ENCODE measurements at places on chromosomes 7 and 10.

- no peak for DNase-seq
These were observed 31.3 kb upstream of the LOXL4 start for GRCh38 chr10:98299341-98299740.

DNA sequence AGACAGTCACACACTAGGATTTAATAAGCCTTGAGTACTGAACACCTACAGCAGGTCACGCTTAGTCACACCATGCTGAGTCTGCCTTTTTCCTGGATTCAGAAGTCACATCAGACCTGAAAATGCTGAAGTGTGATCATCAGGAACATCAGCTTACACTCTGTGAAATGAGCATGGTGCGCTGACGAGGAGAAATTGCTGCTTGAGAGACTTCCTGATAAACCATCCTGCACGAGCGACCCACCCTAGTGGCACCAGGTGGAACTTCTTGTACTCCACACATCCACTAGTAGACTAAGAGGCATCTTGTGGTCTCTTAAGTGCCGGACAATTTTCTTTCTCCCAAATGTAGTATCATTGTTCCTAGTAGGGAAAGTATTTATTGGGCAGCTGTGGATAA is 51.8 kb upstream of the MRLN start:
- DNase-seq = no peak

DNA sequence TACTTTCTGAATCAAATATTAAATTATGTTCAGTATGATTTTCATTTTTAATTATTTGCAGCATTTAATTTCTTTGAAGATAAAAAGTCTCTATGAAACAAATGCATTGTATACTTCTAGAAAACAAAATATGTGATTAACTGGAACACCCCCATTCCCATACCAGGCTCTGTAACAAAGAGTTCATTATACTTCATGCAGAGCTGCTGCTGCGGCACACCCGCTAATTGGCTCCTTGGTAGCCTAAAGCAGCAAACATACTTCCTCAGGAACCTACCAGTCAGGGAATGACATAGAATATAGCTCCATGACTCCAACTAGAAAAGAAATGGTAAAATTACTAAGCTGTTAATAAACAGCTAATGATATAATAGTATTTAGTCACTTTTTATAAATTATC is 19.3 kb downstream of the RAB11FIP2 start:
- no peak for DNase-seq

GRCh38 chr10:132796846-132797245 is 10.9 kb upstream of the NKX6-2 start:
- DNase-seq = no peak

DNA sequence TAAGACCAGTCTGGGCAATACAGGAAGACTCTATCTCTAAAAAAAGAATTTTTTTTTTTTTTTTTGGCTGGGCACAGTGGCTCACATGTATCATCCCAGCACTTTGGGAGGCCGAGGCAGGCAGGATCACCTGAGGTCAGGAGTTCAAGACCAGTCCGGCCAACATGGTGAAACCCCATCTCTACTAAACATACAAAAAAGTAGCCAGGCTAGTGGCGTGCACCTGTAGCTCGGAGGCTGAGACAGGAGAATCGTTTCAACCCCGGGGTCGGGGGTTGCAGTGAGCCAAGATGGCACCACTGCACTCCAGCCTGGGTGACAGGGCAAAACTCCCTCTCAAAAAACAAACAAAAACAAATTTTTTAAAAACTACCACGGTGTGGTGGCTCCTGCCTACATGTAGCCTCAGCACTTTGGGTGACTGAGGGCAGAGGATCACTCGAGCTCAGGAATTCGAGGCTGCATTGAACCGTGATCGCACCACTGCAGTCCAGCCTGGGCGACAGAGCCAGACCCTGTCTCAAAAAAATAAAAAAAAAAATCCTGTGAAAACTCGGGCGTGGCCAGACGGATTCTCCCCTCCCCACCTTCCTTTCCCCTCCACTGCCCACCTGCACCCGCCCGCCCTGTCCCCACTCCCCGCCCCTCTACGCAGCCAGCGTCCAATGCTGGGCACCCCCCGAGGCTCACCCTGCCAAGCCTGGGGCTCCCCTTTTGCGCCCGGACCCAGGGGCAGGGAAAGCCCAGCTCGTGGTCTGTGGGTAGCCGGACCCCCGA is 745 bp upstream of the ORAI2 start:
- DNase-seq = no peak

- DNase-seq = peak; percentile 54
These were observed 98.6 kb downstream of the MYOF start for GRCh38 chr10:93383562-93383981.

DNA sequence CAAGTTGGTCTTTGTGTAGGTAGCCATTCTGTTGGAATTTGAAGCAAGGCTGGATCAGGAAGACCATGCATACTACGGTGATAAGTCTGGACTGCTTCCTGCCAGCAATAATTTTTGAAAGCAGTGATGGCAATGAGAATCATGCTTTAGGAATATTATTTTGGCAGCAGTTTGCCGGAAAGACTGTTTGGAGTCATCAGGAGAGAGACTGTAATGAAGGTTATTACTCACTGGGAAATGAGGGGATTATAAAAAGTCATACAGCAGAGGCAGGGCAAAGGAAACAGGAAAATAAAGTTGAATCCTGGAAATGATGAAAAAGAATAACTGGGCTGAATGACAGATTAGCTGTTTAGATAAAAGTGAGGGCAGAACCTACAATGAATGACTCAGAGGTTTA is 1136.8 kb upstream of the AUTS2 start:
- DNase-seq = no peak

GRCh38 chr10:97119058-97119745 is 66.6 kb downstream of the SLIT1 start:
- DNase-seq = no peak

- no peak for DNase-seq
These were observed 1.3 kb downstream of the ABCB1 start for GRCh38 chr7:87599336-87599735.

DNA sequence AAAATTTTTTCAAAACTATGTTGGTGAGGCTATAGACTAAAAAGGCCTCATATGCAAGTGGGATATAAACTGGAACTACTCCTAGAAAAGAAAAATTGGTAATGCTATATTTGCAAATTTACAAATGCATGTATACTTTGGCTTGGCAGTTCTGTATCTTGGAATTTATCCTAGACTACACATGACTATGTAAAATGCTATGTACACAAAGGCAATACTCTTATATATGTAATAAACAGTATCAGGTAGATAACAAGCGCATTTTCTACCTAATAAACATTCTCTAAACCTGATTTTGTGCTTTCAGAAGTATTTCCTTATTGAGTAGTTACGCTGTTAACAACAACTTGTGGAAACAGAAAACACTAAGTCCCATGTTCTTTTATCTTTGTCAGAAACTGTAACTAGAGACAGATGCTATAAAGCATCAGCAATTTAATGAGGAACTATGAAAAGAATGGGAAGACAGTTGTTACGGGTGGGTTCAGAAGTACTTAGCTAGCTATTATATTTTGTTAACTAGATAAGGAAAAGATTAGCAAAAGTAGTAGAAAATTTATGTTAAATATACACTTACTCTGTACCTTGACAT is 107.8 kb downstream of the ARHGAP12 start:
- DNase-seq = no peak

GRCh38 chr7:79927116-79927515 is 207.5 kb upstream of the GNAI1 start:
- DNase-seq = no peak

- no peak for DNase-seq
These were observed 5.3 kb downstream of the VAX1 start for GRCh38 chr10:117132751-117133231.

GRCh38 chr7:91250706-91251105 is 13.5 kb upstream of the FZD1 start:
- no peak for DNase-seq

DNA sequence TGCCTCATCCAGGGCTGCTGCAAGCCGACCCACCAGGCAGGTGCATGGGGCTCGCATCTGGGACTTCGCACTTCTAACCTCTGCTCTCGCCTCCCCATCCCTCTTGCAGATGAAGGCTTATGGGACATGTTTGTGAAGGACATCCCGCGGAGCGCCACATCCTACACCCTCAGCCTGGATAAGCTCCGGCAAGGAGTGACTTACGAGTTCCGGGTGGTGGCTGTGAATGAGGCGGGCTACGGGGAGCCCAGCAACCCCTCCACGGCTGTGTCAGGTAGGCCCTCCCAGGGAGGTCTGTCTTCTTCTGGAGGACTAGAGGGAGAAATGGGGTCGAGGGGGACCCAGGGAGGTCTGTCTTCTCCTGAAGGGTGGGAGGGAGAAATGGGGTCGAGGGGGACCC is 448.9 kb upstream of the FOXK1 start:
- DNase-seq = no peak

DNA sequence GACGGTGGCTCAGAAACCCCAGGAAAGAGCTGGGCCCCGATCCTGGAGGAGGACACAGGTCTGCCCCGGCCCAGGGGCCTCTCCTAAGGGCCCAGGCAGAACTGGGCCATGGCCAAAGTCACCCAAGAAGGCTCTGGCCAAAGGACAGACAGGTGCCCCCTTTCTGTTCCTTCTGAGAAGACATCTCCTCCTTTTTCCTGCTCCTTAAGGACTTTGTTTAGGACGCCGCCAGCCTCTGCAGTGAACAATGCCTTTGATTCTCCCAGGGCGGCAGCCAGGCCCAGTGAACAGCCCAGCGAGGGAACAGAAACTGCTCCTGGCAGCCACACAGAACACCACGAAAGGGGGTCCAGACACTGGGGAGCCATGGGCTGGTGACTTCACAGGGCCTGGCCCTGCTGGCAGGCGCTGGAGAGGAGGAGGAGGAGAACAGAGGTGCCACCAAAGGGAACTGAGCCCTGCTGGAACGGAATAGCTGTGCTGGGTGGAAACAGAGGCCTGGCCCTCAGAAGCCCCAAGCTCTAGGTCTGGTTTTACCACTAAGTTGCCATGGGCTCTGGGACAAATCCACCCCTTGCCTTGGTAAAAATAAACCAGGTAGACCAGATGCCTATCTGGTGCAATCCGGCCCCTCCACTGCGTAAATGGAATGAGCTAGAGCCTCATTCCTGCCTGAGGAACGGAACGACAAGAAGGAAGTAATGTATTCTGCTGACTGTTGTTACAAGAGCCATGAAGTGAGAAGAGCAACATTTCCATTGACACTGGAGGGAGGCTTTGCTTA is 163.3 kb upstream of the RHEB start:
- DNase-seq = no peak

DNA sequence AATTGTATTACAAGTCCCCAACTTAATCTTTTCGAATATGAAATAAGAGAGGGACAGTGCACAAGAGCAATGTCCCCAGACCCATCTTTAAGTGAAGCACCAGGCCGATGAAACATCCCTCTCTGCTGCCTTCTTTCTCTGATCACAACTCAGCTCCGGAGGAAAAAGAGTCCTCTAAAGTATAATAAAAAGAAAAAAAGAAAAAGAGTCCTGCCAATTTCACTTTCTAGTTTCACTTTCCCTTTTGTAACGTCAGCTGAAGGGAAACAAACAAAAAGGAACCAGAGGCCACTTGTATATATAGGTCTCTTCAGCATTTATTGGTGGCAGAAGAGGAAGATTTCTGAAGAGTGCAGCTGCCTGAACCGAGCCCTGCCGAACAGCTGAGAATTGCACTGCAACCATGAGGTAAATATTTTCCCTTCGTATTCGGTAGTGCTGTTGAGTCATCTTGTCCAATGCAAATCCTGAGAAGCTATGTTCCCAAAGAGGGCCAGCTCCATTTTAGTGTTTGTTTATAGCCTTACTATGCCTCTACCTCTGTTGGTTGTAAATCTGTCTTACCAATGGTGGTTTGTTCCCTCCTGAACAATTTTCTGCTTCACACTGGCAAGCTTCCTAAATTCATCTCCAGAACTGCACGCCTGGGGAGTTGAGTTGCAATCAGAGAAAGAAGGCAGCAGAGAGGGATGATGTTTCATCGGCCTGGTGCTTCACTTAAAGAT is at the start of gene IFIT2:
Gene IFIT2, plus strand, starts transcription at position 326 of the 725 bp plus-strand sequence. Its CDS starts 78 bp downstream, at position 404.
- no peak for DNase-seq

DNA sequence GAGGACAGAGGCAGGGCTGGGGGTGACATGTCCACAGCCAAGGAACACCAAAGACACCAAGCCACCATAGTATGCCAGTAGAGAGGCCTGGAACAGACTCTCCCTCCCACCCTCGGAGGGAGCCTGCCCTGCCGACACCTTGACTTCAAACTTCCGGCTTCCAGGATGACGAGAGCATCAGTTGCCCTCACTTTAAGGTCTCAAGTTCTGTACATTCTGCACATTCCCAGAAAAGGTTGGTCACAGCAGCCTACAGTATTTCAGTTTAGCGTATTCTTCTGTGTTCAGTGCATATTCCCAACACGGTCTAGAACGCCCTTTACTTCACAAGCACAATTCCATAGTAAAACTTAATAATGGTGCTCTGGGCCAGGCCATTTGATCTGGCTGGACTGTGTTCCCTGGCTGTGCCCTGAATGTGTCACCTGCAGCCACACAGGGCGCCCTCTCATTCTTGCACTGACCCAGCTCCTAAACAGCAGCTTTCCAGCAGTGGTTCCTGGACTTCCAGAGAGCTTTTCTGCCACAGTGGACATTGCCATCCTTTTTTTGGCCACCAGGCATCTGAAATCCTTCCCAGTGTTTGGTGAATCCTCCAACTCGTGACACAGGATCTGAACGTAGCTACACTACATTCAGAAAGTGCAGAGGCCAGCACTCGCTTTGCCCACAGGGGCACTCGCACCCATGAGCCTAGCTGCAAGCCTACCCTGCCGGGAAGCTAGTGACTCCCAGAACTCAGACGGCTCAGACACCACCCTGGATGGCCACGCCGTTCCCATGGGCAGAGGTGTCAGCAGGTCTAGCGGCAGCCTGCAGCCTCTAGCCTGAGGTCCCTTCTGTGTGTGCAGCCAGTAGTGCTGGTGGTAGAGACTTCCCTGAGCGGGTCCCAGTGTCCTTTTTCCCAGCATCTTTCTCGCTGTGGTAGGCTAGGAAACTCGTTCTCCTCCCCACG is 36.4 kb upstream of the INSIG1 start:
- DNase-seq = no peak

DNA sequence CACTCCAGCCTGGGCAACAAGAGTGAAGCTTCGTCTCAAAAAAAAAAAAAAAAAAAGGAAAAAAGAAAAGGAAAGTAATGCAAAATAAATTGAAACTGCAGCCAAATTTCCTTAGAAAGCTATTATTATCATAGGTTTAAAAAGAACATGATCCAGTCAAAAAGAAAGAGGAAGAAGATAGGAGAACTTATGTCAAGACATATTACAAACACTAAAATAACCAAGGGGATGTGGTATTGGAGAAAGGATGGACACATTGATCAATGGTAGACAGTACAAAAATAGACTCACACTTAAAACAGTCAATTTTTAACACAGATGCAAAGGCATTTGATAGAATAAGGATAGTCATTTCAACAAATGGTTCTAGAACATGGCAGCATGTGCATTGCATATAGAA is 27.3 kb upstream of the PFKP start:
- DNase-seq = no peak

DNA sequence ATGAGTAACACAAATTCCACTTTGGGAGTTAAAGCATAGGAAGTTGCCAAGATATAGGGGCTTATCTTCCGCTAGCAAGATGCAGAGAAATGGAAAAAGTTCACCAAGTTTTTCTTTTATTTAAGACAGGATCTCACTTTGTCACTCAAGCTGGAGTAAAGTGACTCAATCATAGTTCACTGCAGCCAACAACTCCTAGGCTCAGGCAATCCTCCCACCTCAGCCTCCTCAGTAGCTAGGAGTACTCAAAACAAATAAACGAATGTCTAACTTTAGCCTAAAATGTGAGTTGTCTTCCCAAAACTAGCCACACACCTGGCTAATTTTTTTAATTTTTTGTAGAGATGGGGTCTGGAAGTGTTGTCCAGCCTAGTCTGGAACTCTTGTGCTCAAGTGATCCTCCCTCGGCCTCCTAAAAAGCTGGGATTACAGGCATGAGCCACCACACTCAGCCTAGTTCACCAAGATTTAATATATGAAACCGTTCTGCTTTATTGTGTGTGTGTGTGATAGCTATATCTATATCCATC is 9.9 kb downstream of the VIM start:
- DNase-seq = no peak

Measured in HFF-Myc (cell line).